Fibroblast of upper back skin (primary cell): ENCODE measurements at places on chromosomes 16 and 17.

DNA sequence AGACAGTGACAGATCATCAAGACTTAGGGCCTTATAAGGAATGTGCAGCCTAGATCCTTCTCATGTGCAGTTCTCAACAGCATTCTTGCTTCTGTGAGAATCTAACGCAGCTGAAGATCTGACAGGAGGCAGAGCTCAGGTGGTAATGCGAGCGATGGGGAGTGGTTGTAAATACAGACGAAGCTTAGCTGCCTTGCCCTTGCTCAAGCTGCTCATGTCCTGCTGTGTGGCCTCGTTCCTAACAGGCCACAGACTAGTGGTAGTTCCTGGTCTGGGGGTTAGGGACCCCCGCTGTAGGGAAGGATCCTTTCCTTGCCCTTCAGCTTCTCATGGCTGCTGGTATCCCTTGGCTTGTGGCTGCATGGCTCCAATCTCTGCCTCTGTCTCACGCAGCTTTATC, 10.3 kb upstream of the NTN1 start:
- no peak for DNase-seq

- no peak for DNase-seq
Measured at GRCh38 chr17:9958586-9959281, 53.7 kb upstream of the RCVRN start.

GRCh38 chr17:47223007-47223406, 13.9 kb downstream of the MYL4 start:
- DNase-seq = no peak

GRCh38 chr17:43517615-43518386, 28.3 kb downstream of the ETV4 start:
- peak; percentile 65 for DNase-seq

- no peak for DNase-seq
Measured at GRCh38 chr16:55592306-55592705, 25.8 kb downstream of the CAPNS2 start.

DNA sequence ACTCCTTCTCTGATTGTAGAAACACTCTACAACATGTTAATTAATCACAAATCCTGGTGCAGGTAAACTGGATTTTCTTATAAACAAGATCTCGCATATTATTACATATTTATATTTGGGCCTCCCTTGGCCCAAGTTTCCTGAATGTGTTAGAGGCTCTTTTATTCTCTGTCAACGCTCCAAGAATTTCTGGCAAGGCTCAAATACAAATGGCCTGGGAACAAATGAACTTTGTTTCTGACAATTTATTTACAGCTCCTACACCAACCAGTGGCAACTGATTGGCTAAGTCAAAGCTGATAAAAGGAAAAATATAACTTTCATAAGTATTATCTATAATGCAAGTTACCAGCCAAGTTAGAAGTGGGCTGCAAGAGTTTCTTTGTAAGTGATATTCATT, 64.9 kb upstream of the CORO6 start:
- DNase-seq = no peak

- no peak for DNase-seq
Measured at GRCh38 chr17:55883149-55883548, 132.3 kb downstream of the PCTP start.

DNA sequence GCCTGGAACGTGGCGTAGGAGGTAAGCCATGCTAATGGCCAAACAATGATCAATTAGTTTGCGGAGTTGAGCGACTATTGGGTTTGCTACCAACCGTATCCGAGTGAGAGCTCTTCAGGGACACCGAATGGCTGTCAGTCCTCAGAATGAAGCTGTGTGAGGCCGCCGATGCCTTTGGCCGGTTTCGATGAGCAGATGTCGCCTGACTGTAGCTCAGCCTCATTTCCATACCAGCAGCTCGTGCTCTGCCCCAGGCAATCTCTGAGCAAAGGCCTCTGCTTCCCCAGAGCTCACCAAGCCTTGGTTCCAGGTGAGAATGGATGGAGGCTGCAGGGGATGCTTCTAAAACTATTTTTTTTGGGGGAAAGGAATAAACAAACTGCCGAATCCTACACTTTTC, 111.7 kb upstream of the HS3ST4 start:
- no peak for DNase-seq

DNA sequence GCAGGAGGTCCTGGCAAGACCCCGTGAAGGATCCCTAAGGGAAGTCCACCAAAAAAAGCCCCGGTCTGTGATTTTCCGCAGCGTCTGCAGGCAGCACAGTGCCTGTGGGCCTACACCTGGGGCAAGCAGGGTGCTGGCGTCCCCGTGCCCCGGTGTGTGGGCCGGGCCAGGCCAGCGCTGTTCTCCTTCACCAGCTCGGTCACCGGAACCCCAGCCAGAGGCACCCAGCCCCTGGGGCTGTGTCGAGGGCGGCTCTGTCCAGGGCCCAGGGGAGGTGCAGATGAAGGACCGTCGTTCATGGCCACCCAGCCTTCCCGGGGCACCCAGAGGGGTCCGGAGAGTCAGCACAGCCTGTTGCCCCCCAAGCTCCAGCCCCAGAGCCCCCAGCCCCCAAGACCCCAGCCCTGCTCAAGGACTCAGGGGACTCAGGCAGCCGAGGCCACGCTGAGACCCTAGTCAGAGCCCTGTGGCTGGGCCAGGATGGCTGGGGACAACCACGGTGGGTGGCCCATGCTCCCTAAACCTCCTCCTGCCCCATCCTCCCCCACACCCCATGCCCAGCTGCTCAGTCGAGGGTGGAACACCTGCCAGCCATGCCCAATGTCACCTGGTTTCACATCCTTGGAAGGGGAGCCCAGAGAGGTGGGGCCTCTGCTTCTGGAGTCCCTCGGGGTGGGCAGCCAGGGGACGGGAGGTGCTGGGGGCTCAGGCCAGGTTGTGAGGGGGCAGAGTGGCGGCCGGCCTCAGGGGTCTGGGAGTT, 5.7 kb upstream of the C1QTNF8 start:
- no peak for DNase-seq

- DNase-seq = no peak
Measured at GRCh38 chr17:47829870-47830269, 1.5 kb downstream of the MRPL10 start.

- no peak for DNase-seq
Measured at GRCh38 chr16:87333101-87333500, 15.9 kb upstream of the C16orf95 start.

DNA sequence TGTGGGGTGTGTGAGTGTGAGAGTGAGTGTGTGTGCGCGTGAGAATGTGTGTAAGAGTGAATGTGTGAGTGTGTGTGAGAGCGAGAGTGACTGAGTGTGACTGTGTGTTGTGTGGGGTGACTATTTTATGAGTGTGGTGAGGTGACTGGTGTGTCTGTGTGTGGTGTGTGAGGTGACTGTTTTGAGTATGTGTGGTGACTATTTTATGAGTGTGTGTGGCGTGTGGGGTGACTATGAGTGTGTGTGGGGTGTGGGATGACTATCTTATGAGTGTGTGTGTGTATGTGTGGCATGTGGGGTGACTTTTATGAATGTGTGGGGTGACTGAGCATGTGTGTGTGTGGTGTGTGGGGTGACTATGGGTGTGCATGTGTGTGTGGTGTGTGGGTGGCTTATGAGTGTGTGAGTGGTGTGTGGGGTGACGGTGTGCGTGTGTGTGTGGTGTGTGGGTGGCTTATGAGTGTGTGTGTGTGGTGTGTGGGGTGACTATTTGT, 152.9 kb upstream of the PLCG2 start:
- no peak for DNase-seq

GRCh38 chr16:49660626-49661025, 195.3 kb downstream of the ZNF423 start:
- DNase-seq = no peak

DNA sequence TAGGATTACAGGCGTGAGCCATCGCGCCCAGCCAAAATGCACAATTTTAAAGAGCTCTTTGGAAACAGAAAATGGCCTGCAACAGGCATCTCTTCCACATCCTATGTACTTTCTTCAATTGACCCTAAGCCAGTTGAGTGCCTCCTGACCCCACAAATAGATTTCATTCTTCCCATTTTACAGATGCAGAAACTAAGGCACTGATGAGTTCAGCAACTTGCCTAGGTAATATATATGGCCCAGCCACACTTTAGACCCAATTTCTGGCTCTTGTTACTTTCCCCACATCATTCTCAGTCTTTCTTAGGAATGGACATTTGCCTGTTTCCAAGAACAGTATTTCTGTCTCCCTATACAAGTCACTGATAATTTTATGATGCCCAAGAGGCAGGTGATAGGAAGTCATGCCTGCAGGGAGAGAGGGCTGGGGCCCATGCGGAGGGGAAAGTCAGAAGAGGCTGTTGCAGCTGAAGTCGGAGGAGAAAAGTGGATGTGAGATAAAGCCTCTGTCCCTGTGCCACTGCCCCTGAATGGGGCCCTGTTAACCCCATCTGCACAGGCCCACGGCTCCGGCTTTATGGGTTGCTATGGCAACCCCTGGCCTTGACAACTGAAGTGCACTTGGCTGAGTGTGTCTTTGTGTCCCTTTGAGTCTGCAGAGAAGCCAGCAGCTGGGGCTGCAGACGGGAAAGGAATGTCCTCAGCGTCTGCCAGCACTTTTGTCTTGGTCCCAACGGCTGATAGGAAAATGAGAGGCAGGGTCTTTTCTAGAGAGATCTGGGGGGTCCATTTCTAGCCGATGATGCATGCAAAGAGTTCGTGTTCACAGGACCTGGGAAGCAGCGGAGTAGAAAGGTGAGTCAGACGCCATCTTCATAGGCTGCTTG, 45.9 kb downstream of the ABAT start:
- DNase-seq = no peak

- no peak for DNase-seq
Measured at GRCh38 chr17:55155856-55156560, 108.8 kb upstream of the HLF start.

DNA sequence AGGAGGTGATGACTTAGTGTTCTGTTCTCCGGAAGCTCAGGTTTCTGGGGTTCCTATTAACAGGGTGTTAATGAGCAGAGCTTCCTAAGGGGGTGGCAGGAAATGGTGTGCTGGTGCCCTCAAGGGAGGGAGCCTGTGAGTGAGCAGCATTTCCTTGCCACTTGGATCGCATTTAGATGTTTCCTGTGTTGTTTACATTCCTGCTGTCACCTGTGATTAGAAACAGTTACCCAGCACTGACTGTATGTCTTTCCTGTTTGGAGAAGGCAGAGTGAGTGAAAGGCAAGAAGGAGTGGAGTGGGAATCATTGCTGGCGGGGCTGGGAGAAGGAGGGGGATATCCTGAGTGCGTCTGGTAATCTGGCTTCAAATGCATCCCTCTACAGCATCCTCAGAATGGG, 214.6 kb downstream of the CCDC182 start:
- no peak for DNase-seq

DNA sequence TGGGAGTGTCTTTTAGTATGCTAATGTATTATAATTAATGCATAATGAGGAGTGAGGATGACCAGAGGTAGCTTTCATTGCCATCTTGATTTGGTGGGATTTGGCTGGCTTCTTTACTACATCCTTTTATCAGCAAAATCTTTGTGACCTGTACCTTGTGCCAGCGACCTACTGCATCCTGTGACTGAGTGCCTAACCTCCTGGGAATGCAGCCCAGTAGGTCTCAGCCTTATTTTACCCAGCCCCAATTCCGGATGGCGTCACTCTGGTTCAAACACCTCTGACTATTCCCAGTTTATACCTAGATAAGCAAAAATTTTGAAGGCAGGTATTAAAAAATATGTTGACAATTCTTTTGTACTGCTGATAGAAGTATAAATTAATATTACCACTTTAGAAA, 10.5 kb upstream of the BLMH start:
- DNase-seq = no peak

GRCh38 chr17:78803186-78803845, 21.2 kb upstream of the CYTH1 start:
- no peak for DNase-seq

- no peak for DNase-seq
Measured at GRCh38 chr16:56634715-56635440, 2.4 kb downstream of the MT1M start.

- peak; percentile 94 for DNase-seq
Measured at GRCh38 chr17:81927653-81928543, at the start of gene MAFG. MAFG (minus strand) TSS chr17:81927735; CDS start chr17:81923185, 4,550 bp downstream.

- no peak for DNase-seq
Measured at GRCh38 chr17:80585890-80586845, 41.5 kb downstream of the RPTOR start.

DNA sequence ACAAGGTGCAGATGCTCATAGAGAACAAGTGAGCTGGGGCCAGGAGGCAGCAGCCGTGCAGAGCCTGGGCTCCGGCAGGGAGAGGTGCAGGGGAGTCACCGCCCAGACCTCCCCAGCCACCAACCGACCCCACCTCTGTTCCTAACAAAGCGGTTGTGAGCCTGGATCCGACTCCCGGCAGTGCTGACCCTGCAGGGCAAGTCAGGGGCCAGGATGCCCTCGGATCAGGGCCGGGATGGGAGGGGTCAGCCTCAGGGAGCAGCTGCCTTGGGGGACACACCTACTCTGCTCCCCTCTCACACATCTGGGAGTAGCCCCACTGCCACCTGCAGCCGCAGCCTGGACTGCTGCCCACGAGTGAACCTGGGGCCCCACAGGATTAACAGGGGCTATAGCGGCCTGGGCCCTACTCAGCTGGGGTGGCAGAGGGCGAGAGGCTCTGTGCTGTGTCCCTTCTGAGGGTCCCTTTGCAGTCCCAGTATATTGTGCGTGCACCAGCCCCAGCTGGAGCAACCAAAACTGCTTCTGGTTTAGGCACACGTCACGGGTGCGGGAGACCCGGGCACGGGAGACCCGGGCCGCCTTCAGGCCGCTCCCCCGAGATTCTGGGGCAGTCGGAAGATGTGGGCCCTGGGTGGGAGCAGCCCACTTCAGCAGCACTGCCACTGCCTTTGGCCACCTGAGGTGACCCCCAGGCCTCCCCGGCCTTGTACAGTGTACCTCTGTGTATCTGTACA, 21.2 kb downstream of the MNT start:
- DNase-seq = no peak

GRCh38 chr17:2427910-2428309, 27.1 kb upstream of the MNT start:
- DNase-seq = no peak

DNA sequence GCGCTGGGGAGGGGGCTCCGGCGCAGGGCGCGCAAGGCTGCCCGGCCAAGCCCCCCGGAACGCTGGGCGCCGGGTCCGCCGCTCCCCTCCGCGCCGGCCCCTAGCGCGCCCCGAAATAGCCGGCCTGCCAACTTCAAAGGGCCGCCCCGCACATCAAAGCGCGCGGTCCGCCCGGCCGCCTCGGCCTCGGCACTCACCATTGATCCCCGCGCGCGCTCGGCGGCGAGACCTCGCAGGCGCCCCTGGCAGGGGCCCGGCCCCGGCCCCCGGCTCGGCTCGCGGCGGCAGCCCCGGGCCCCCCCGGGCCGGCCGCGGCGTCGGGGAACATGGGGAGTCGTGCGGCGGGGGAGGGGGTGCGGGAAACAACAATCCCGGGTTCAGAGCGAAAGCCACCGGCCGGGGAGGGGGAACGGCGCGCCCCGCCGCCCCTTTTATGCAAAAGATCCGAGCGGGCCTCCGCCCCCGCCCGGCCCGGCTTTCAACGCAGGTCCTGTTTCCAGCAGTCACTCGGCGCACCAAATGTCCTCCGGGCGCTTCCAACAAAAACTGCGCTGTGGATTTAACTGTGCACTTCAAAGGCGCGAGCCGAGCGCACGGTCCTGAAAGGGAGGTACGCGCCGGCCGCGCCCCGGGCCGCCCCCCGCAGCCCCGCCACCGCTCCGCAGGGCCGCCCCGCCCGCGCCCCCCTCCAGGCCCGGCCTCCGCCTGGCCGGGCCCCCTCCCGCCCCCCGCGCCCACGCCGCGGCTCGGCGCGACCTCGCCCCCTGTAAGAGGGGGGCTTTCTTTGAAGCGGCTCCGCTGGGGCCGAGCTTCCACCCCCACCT, 608 bp downstream of the AXIN2 start:
- peak; percentile 87 for DNase-seq

GRCh38 chr17:4515501-4515900, 16.8 kb downstream of the SPNS2 start:
- DNase-seq = no peak
